NCI-H82 (cell line): ENCODE measurements at places on chromosomes 5 and 9.
A peak's percentile ranks its signal among the peaks of the same experiment; 100 is the strongest.

DNA sequence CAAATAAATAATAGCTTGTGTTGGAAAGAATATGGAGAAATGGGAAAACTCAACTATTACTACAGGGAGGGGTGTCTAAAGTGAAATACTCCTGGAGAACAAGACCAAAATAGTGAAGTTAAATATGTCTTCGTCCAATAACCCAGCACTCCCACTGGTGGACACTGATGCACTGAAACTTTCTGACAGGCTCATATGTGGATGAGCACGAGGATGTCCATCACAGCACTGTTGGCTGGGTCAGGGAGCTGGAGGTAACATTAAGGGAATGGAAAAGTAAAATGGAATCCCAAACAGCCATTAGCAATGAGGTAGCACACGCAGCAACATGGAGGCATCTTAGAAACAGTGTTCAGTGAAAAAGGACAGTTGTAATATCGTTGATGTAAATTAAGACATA lies 86.5 kb downstream of the LMNB1 start:
- no peak for DNase-seq

GRCh38 chr5:97192580-97193354 lies 9.7 kb upstream of the RIOK2 start:
- DNase-seq = peak; percentile 72

DNA sequence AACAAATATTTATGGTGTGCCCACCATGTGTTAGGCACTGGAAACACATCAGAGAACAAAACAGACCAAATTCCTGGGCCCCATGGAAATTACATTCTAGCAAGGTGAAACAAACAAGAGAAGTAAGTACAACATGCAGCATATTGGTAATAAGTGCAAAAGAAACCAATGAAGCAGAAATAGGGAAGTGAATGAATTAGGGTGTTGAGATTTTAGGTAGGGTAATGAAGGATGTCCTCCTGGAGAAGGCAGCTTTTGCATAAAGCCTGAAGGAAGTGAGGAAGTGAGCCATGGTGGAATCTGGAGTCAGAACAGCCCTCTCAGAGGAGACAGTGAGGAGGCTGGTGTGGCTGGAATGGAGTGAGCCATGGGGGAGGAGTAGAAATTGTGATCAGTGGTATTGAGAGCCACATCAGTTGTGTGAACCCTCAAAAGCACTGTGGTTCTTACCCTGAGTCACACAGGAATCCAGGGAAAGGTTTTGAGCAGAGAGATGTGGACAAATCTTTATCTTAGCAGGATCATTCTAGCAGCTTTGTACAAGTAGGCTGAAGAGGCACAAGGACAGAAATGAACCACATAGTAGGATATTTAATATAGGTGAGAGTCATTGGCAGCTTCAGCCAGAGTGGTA lies 52.7 kb upstream of the ARL15 start:
- no peak for DNase-seq

DNA sequence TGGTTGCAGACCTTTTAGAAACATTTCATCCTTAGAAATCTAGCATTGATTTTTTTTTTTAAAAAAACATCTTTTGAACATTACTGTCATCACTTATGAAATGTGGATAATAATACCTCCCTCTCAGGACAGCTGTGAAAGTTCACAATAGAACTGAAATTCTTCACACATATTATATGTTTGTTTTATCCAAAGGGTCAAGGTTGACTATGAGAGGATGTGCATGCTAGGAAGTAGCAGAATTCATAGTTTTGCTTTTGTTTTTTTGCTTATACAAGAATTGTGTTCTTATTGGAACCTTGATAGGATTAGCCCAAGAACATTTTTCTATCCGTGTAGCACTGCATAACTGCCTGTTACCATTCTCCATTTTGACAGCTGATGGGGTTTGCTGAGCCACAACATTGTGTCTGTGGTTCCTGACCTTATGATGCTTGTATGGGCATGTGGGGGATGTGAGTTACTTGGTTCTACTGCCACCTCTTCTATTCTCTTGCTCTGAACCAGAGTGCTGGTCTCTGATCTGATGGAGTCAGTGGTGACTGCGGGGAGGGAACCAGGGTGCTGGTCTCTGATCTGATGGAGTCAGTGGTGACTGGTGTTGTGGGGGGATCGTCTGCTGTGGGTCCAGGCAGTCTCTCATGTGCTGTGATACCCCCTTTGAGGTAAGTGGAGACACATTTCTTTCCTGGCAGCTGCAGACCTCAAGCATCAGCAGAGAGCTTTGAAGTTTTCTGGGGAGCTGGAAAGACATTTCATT lies 27.1 kb upstream of the ACTBL2 start:
- no peak for DNase-seq
